ENCODE measurements at places on chromosomes 2 and 18.
A peak's percentile ranks its signal among the peaks of the same experiment; 100 is the strongest.

- peak; percentile 45 for ATAC-seq
These were observed 31.3 kb downstream of the TRAK2 start for GRCh38 chr2:201419986-201420385.

DNA sequence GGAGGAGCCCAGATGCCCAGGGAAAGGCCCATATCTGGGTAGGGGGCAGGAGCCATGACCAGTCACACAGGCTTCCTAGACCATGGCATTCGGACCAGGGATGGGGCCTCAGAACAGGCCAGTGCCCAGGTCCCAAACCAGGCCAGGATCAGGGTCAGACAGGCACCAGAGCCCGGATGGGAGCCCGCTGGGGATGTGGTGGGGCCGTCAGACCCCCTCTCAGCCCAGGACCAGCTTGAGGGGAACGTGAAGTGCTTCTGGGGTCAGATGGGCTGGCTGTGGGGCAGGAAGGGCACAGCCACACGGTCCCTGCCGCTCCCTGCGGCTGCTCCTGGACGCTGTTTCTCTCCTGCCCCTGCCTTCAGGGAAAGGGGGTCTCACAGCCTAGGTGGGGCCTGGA lies 39.1 kb downstream of the SNED1 start:
- no peak for ATAC-seq

DNA sequence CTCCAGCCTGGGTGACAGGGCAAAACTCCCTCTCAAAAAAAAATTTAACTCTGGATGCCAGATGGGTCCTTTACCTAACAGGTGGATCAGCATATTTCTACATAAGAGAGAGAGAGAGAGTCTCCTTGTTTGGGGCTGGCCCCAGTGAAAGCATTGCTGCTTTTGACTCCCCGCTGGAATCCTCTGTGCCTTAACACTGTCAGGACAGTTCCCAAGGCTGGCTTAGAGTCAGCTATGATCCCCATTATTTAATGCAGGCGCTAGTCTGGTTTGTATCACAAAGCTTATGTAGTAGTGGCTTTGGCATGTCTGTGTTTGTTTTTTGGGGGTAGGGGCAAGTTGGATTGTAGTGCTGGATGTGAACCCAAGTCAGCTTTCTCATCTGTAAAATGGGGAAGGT lies 9.4 kb downstream of the INPP4A start:
- ATAC-seq = no peak

- ATAC-seq = peak; percentile 95
These were observed 15.4 kb upstream of the XDH start for GRCh38 chr2:31429759-31430438.

DNA sequence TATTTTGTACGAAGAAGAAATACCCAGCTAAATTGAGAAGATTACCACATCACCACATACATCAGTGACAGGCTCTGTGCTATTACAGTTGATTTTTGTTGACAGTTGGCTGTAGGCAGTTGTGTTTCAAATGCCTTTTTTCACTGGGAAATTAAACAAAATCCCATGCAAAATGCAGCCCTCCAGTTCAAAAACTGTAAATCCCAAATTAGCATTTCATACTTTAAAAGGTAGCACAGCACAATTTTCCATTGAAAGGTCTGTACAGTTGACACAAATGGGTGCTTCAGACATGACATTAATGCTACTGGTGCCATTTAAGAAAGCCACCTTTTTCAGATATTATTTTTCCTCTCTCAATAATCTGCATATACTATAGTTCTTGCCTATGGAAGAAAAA lies 807.2 kb downstream of the BCL11A start:
- no peak for ATAC-seq
